MCF 10A (cell line): ENCODE measurements at places on chromosomes 2 and 18. TPM values are rescaled to one million over a fixed set of nuclear protein-coding genes. Genes with fewer than 3 reads are reported as not detected.

Gene C2orf72
- not detected in 2 replicates for total RNA-seq

Gene PRSS56
- total RNA-seq = not detected in 2 replicates

Gene DYNAP
- 0.59 and 0.86 TPM in 2 replicates for total RNA-seq

Gene GPR45
- not detected in 2 replicates for total RNA-seq

Gene GAL3ST2
- total RNA-seq = 0.37 TPM in 1 of 2 replicates, not detected in the other

Gene TRABD2A
- 17.3 and 20.0 TPM in 2 replicates for total RNA-seq

Gene CYRIA
- total RNA-seq = 0.35 and 1.2 TPM in 2 replicates

Gene FAM124B
- total RNA-seq = not detected in 2 replicates

Gene ZNF519
- total RNA-seq = 5.3 and 6.0 TPM in 2 replicates

Gene ABCG8
- total RNA-seq = not detected in 2 replicates

Gene TACR1
- not detected in 2 replicates for total RNA-seq

Gene TUBB8B
- not detected in 2 replicates for total RNA-seq

Gene MYO5B
- 25.9 and 26.7 TPM in 2 replicates for total RNA-seq

Gene CXCR1
- total RNA-seq = 0.12 TPM in 1 of 2 replicates, not detected in the other

Gene EVX2
- not detected in 2 replicates for total RNA-seq

Gene CCDC142
- total RNA-seq = 10.1 and 16.4 TPM in 2 replicates

Gene SEPTIN10
- total RNA-seq = 78.9 and 105 TPM in 2 replicates

Gene REG1B
- not detected in 2 replicates for total RNA-seq

Gene RSAD2
- total RNA-seq = 0.09 TPM in 1 of 2 replicates, not detected in the other

Gene MLPH
- total RNA-seq = 27.1 and 28.5 TPM in 2 replicates

Gene CACNB4
- total RNA-seq = 0.29 and 0.49 TPM in 2 replicates

Gene PTPRN
- total RNA-seq = not detected in 2 replicates

Gene PROC
- total RNA-seq = not detected in 2 replicates

Gene FAP
- total RNA-seq = 8.7 and 12.1 TPM in 2 replicates

Gene TXNDC2
- total RNA-seq = not detected in 2 replicates

Gene CFC1
- not detected in 2 replicates for total RNA-seq

Gene GPR35
- 0.42 and 0.81 TPM in 2 replicates for total RNA-seq

Gene PPP1R7
- total RNA-seq = 38.9 and 43.9 TPM in 2 replicates

Gene SULT1C4
- total RNA-seq = not detected in 2 replicates

Gene TRIM54
- not detected in 2 replicates for total RNA-seq

Gene MSTN
- 0.09 and 0.10 TPM in 2 replicates for total RNA-seq
